Neural progenitor cell (in vitro differentiated cells): ENCODE measurements at places on chromosomes 3 and 15. TPM values are rescaled to one million over a fixed set of nuclear protein-coding genes. Genes with fewer than 3 reads are reported as not detected.

DNA sequence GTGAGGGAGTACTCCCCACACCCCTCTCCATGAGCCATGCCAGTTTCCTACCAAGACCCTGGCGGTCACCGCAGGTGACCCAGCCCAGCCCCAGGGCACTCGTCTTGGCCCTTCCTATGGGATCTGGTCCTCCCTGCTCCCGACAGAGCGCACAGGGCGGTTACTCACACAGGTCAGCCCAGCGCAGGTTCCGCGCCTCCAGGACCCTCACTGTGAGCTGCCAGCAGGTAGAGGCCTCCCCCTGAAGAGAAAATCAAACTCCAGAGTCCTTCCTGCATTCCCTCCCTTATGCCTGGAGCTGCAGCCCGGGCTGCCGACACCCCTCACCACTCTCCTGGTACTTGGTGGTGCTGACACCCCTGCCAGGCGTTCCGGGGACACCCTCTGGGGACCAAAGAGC is 6.9 kb downstream of the PLA2G4D start:
- DNase-seq: no peak

GRCh38 chr3:60912142-60912541 is 339.1 kb downstream of the FHIT start:
- no peak for DNase-seq

DNA sequence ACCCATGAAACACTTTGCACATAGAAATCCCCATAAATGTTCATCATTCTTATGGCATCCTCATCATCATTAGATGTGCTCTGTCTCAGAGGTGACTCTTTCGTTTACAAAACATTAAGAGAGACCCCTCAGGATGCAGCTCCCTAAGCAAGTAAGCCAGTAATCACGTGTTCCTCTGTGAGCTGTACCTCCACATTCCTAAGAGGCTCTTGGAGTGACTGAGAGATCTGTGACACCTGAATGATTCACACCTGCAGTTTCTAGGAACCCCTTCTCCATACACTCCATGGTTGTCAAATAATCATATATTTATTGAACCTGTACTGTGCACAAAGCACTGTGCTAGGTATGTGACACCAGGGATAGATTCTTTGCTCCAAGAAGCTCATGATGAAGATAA is 602.4 kb downstream of the UNC13C start:
- DNase-seq: no peak

DNA sequence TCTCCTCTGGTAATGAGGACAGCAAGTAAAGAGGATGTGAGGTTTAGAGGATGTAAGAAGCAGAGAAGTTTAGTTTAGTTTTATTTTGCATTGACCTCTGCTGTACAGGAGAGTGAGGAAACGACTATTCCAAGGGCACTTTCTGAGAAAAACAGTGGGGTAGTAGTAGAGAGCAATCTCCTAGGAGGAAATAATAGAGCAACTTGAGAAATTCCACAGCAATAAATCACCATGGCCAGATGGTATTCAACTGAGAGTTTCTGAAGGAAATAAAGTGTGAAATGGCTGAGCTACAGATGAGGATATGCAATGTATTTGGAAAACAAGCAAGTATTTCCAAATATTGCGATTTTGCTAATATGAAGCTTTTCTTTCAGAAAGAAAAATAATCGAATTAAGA is 118.9 kb downstream of the DPH6 start:
- no peak for DNase-seq

DNA sequence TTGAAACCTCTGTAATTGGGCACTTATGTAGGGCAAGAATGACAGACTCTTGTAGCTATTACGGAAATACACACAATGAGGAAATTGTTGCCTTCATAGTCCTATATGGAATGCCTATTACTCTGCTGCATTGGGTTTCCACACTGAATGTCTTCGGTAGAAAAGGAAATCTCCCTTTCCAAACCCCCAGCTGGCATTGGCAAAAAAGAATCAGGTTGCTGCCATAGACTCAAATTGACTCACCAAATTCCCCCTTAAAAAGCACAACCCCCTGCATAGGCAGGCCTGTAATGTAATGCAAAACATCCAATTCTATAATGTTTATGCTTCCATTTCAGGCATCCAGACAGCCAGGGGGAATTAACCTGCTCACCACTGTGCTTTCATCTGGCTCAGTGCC is 44.8 kb upstream of the NTRK3 start:
- DNase-seq: no peak

- no peak for DNase-seq
Measured at GRCh38 chr3:30655187-30655812, 48.9 kb downstream of the TGFBR2 start.

- DNase-seq: peak; percentile 20
Measured at GRCh38 chr3:61580982-61581643, 19.7 kb downstream of the PTPRG start.

GRCh38 chr3:67030785-67031740 is 33.0 kb downstream of the KBTBD8 start:
- DNase-seq: no peak

DNA sequence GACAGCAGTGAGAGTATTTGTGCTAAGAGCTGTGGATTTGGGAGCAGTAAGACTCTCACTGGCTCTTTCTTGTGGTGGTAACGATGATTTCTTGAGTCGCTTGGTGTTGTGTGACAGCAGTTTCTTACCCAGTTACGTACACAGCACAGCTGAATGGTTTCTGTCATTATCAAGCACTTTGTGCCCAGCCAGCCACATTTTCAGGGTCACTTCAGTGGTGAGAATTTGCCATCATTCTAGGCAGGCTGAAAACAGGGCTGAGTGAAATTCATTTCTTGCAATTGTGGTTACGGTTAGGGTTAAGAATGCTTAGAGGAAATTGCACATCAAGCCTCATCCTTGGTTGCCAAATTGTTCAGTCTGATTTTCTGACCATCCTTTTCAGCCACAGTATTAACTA is 130.1 kb downstream of the RYR3 start:
- no peak for DNase-seq

GRCh38 chr3:23258110-23258509 is 55.0 kb downstream of the UBE2E2 start:
- no peak for DNase-seq

Gene PDZRN3
- 3.4 and 4.3 TPM in 2 replicates for total RNA-seq

DNA sequence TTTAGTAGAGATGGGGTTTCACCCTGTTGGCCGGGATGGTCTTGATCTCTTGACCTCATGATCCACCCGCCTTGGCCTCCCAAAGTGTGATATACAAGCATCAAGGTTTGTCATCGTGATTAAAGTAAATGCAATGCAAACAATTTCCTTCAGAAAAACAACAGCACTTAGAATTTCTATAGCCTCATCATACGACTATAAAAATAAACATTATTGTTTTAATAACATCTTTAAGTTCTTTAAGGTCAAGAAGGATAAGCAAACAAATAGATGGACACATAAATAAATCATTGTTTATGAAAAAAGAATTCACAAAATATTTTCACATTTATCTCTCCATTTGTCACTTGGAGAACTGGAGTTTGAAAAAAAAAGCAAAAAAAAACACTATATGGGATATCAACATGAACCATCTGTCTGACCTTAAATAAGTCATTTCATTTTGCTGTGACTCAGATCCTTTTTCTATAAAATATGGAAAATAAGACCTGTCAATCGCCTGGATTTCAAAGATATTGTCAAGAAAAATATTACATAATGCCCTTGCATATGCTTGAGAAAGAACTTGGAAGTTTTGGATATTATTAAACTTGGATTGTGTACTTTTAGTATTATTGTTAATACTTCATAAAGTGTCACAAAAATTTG is 642.0 kb upstream of the KCNMB2 start:
- DNase-seq: no peak

GRCh38 chr3:143677430-143677829 is 170.8 kb downstream of the SLC9A9 start:
- no peak for DNase-seq

GRCh38 chr15:63022663-63023062 is 19.9 kb upstream of the TPM1 start:
- DNase-seq: no peak

DNA sequence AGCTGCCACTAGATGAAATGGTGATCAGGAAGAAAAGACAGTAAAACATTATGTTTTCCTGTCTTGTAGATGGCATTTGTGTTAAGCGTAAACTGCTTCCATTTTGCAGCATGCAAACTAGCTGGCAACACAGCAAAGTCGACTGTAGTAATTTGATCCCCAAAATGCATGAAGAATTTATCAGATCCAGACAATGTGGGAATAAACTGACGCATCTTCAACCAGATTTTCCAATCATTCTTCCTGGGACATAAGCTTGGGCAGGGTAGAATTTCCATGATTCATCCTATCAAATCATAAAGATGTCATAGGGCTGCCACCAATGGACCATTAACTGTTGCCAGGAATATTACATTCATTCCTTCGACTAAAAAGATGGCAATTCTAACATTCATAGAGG is 260.3 kb downstream of the ERC2 start:
- DNase-seq: no peak

Gene LSMEM2
- total RNA-seq: 0.37 TPM in 1 of 2 replicates, not detected in the other

Gene RHCG
- not detected in 2 replicates for total RNA-seq

DNA sequence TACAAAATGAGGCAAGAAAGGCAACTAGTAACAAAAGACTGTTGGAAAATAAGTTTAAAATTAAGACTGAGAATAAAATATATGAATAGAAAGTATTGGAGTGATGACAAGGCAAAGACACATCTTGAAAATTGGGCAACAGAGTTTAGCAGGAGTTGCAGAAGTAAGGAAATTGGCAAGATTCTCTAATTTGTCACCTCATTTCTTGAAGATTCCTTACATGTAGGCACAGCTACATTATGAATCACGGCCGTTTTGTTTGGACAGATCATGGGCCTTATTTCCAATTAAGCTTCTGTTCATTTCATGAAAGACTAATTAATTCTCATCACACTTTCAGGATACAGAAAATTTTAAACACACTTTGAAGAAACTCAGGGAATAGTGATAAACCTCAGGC is 170.1 kb downstream of the ROBO1 start:
- DNase-seq: no peak

GRCh38 chr3:56795097-56795828 is 6.5 kb downstream of the ARHGEF3 start:
- DNase-seq: no peak

DNA sequence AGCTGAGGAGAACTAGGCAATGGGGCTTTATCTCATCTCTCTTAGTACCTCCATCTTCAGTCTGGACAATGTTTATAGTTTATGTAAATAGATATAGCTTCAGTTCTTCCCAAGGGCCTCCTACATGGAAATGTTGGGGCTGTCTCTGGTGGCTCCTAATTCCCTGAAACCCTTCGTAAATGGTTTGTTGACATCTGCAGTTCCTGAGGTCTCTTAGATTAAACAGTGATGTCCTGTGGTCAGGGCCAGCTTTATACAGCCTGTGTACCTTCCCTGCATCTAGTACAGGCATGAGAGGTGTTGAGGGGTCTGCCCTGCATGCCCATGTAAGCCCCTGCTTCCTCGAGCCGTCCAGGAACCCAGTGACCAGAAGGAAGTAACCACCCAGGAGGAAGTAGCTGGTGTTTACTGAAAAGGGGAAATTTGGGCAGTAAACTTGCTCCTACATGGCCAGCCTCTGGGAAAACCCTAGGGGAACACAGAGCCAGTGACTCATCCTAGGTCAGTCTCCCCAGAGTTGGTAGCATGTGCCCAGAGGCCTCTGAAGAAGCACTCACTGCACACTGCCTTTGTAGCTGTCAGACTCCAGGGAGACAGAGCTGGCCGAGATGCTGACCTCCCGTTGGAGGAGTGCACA is 4.7 kb upstream of the TBC1D2B start:
- DNase-seq: no peak

DNA sequence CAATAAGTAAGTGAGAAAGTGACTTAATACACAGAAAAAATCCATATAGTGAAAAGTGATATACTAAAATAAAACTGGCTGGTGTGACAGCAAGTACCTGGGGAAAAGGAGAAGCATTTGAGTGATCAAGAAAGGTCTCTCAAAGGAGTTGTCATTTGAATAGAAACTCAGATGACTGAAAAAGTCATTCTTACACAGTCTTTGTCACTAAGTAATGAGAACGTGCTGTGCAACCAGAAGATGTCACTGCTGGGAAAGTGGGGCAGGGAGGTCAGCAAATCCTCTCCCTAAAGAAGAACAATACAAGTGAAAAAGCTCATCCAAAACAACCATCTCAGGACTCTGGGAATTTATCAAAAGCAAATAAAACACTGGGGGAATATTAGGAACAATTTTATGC is 317.5 kb upstream of the TRIM42 start:
- peak; percentile 57 for DNase-seq

- DNase-seq: no peak
Measured at GRCh38 chr15:57190208-57190607, 186.1 kb upstream of the CGNL1 start.

Gene RTP4
- not detected in 2 replicates for total RNA-seq

GRCh38 chr15:84981711-84982300 is at the start of gene PDE8A:
TSS of gene PDE8A (plus strand) at chr15:84981856. CDS start at chr15:84982163, 307 bp downstream.
- DNase-seq: peak; percentile 76

DNA sequence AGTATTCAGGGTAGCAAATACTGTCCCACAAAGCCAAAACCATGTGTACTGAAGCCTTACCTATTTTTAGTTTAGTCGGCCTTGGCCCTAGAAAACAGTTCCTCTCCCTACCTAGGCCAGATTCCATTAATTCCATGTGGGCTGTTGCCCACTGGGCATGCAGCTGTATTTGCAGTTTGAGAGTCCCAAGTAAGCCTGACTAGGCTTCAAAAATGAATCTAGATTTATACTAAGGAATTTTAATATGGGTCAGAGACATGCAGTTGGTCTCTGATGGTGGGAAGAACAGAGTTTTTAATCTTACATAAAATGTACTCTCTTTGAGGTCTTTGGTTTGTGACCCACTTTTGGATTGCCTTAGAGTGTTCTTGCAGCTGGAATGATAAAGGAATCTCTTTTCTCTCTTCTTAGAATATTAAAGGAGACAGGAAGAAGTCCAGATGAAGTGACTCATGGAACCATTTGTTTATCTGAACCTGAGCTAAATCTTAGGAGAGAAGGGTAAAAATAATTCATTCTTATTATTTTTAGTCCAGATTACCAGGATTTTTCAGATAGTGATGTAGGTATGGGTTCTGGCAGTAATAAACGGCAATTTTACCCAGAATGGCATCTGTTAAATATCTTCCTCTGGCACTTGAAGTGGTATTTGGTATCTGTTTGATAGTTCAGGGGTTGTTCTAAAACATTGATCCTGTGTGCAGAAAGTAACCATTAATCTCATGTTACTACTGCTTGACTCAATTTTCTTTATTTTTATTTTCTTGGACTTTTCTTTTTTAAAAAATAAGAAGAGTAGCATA is 33.8 kb downstream of the GLCE start:
- DNase-seq: no peak

DNA sequence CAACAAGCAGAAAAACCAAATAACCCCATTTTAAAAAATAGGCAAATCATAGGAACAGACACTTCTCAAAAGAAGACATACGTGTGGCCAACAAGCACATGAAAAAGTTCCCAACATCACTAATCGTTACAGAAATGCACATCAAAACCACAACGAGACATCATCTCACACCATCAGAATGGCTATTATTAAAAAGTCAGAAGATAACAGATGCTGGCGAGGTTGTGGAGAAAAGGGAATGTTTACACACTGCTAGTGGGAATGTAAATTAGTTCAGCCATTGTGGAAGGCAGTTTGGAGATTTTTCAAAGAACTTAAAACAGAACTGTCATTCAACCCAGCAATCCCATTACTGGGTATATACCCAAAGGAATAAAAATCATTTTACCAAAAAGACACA is 60.7 kb downstream of the ABI3BP start:
- DNase-seq: no peak
